ENCODE measurements at places on chromosomes 1 and 21.
A peak's percentile ranks its signal among the peaks of the same experiment; 100 is the strongest.

- DNase-seq = no peak
These were observed 98.5 kb downstream of the DISC1 start for GRCh38 chr1:231724876-231725647.

GRCh38 chr1:221638595-221638994 lies 103.3 kb downstream of the DUSP10 start:
- DNase-seq = no peak

DNA sequence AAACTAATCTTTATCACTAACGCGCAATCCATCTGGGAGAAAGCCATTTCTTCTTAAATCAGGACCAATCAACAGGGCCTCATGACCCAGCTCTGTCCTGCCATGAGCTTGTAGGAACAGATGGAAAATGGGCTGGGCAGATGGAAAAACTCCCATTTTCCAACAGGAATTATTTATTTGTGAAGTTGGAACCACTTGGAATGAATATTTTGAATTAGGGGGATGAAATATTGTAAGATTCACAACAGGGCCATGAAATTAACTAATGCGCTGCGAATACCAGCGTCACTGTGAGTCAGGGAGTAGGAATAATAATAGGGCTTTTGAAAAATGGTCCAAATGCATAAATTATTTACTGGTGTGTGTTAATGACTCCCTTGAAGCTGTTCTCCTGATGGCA lies 53.1 kb upstream of the CYP2J2 start:
- DNase-seq = no peak

- no peak for DNase-seq
These were observed at the start of gene MYOG for GRCh38 chr1:203085528-203086406. MYOG (minus strand) TSS chr1:203086012; CDS start chr1:203085961, 51 bp downstream.

DNA sequence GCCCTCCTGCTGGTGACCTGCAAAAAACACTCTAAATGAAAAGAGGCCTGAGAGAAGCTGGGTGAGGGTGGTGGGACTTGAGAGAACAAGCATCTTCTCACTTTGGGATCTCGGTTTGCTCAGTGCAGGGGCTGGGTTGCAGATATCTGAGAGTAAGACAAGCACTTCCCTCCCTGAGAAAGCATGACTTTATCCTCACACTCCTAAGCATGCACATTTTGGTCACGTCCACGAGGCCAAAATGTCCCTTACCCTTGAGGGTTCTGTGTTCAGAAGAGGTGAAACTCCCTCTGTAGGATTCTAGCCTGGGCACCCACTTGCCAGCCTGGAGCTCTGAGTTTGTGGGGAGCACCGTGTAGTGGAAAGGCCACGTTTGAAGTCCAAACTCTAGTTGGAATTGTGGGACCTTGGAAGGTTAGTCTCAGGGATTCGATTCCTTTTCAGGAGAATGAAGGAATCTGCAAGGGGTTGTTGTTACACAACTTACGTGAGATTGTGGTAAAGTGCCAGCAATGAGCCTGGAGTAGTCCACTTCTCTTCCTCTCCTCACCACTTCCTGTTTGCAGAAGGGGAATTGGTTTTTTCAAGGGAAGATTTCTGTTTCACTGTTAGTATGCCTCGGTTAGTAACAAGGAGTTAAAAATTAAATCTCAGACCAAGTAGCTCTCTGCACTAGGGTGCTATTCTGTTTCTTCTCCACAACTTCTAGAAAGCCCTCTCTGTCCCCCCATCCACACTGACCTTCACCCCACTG lies 3.0 kb downstream of the FCAMR start:
- no peak for DNase-seq

- DNase-seq = no peak
These were observed 31.5 kb downstream of the SNAP47 start for GRCh38 chr1:227766653-227767277.

- no peak for DNase-seq
These were observed 11.8 kb upstream of the ZFP69B start for GRCh38 chr1:40438391-40439015.

- no peak for DNase-seq
These were observed 131.5 kb downstream of the CNIH3 start for GRCh38 chr1:224747578-224747977.

DNA sequence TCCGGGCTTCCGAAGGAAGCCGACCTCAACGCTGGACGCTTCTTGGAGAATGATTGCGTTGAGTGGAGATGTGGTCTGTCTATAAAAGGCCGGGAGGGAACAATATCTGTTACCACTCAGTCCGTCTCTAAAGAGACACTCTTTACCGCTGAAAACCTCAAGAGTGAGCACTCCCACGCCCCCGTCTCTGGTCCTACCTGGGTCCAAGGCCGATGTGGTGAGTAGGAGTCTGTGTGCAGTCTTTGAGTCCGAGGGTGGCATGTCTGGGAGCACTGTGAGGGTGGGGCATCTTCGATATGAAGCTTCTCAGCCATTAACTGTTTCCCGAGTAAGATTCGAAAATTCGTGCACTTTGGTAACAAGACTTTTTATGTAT lies 576 bp downstream of the ZFP69 start:
- DNase-seq = no peak

GRCh38 chr1:2969845-2970291 lies 51.4 kb upstream of the ACTRT2 start:
- no peak for DNase-seq

GRCh38 chr21:36174780-36175179 lies 18.2 kb downstream of the DOP1B start:
- DNase-seq = no peak

DNA sequence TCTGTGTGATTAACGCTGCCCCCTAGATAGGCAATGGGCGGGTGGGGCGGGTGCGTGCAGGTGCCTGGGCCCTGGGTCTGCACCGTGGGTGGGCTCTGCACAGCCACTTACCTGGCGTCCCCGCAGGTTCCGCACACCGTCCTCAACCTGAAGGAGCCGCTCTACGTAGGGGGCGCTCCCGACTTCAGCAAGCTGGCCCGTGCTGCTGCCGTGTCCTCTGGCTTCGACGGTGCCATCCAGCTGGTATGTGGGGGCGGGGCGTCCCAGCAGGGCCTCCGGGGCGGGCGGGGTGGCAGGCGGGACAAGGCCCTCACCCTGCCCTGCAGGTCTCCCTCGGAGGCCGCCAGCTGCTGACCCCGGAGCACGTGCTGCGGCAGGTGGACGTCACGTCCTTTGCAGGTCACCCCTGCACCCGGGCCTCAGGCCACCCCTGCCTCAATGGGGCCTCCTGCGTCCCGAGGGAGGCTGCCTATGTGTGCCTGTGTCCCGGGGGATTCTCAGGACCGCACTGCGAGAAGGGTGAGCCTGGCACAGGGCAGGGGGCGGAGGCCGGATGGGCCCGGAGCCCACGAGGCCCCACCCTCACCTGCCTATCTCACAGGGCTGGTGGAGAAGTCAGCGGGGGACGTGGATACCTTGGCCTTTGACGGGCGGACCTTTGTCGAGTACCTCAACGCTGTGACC lies 22.8 kb downstream of the RNF223 start:
- no peak for DNase-seq

- DNase-seq = no peak
These were observed at the start of gene SLAMF6 for GRCh38 chr1:160522622-160523345. SLAMF6 (minus strand) TSS chr1:160523255; CDS start chr1:160523192, 63 bp downstream.

GRCh38 chr1:167190747-167191237 lies 29.9 kb upstream of the POU2F1 start:
- DNase-seq = no peak

DNA sequence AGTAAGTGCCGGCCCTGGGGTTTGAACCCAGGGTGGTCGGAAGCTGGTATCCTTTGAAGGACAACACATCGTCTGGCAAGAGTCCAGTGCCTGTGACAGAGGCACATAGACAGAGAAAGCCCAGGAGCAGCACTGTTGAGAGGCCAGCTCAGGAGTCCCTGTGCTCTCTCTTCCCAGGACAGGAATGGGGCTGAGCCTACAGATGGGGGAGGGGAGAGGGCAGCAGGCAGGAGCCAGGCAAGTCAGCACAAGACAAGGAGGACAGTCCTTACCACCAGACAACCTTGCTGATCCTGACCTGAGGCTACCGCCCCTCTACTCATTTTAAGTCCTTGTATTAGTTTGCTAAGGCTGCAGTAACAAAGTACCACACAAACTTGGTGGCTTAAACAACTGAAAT lies 27.7 kb upstream of the SYT6 start:
- no peak for DNase-seq

GRCh38 chr21:25297117-25297516 lies 310.2 kb downstream of the MRPL39 start:
- DNase-seq = no peak

- no peak for DNase-seq
These were observed 70.0 kb downstream of the BCAR3 start for GRCh38 chr1:93611668-93612067.

GRCh38 chr1:56034222-56034621 lies 545.1 kb downstream of the PLPP3 start:
- peak; percentile 9 for DNase-seq

DNA sequence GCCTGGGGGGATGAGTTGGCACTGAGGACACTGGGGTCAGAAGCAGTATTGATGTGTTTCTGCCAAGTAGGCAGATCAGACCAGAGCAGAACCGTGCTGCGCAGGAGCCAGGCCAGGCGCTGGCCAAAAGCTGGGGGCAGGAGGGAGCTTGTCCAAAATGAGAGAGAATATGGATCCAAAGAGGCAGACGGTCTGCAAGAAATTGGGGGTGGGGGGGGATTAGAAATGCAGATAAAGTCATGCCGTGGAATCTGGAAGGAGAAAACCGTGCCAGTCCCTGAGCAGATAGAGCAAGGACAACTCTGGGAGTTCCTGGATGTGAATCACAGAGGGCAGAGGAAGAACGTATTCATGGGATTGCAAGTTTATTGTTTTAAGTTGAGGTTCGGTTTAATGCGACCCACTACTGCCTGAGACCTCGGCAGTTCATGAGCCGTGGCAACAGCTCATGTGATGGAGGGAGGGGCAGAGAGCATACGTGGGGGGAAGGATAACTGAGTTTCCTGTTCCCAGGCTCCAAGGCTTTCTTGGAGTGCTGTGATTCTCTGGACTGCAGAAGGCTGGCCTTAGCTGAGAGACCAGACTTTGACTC lies 224.0 kb downstream of the FGGY start:
- no peak for DNase-seq

GRCh38 chr1:77781683-77782082 lies 2.2 kb downstream of the MIGA1 start:
- DNase-seq = no peak

GRCh38 chr1:161046605-161047228 lies 940 bp upstream of the USF1 start:
- DNase-seq = no peak
